T follicular helper cell (primary cell): ENCODE measurements at places on chromosomes 11 and 22.

DNA sequence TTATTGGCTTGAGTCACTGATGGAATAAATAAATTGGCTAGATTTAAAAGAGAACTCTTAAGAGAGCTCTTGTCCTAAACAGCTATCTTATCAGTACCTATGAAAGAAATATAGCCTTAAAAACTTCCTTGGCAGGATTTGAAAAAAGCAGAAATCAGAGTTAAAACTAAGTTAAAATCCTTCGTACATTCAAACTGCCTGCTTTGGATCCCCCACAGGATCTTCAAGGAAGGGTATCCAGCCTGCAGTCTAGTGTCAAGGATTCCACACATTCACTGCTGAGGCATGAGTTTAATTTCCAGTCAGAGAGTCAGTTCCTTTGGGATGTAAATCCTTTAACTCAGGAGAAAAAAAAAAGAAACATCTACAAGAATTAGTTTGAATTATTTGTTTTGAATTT, 242.9 kb upstream of the UBASH3B start:
- DNase-seq, result no peak

- DNase-seq, result no peak
These were observed 9.0 kb upstream of the RDX start for GRCh38 chr11:110305169-110306018.

- DNase-seq, result no peak
These were observed 15.2 kb downstream of the SHISAL1 start for GRCh38 chr22:44297470-44298061.

GRCh38 chr11:85848006-85848405, 7.2 kb upstream of the CCDC83 start:
- no peak for DNase-seq

- DNase-seq, result no peak
These were observed 1.5 kb downstream of the AMPD3 start for GRCh38 chr11:10456519-10456918.

GRCh38 chr11:109236188-109236587, 185.8 kb upstream of the C11orf87 start:
- no peak for DNase-seq

- no peak for DNase-seq
These were observed 95.3 kb upstream of the FGF3 start for GRCh38 chr11:69914286-69915150.

DNA sequence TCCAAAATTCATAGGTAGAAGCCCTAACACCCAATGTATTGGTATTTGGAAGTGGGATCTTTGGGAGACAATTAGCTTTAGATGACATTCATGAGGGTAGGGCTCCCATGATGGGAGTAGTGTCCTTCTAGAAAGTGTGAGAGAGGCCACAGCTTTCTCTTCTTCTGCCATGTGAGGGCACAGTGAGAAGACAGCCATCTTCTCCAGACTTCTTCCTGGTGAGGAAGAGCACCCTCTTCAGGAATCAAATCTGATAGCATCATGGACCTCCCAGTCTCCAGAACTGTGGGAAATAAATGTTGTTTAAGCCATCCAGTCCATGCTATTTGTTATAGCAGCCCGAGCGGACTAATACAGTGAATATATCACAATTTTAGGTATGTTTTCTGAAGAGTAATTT, 96.9 kb downstream of the CNTN5 start:
- no peak for DNase-seq

- no peak for DNase-seq
These were observed 894 bp downstream of the ADA2 start for GRCh38 chr22:17218341-17218740.

GRCh38 chr11:20518323-20518834, 81.0 kb upstream of the SLC6A5 start:
- no peak for DNase-seq

DNA sequence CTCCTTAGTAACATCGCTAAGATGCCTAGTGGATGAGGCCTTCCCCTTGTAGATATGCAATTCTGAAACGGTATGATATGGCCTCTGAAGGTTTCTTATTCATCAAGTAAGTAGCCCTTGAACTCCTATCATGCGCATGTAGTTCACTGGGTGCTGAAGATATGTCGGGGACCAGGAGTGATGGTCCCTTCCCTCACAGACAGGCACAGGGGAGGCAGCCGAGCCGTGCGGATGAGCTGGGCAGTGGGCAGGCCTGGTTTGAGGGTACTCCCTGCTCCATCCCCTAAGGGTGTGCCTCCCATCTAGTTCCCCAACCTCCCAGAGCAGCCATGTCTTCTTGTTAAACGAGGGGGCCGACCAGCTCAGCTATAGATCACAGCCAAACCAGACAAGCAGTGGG, 40.1 kb downstream of the TP53I11 start:
- no peak for DNase-seq

GRCh38 chr11:115766561-115766960, 262.3 kb upstream of the CADM1 start:
- DNase-seq, result no peak

GRCh38 chr11:487571-488021, 19.4 kb downstream of the RNH1 start:
- DNase-seq, result no peak

GRCh38 chr22:38569181-38569971, 607 bp downstream of the DMC1 start:
- no peak for DNase-seq

DNA sequence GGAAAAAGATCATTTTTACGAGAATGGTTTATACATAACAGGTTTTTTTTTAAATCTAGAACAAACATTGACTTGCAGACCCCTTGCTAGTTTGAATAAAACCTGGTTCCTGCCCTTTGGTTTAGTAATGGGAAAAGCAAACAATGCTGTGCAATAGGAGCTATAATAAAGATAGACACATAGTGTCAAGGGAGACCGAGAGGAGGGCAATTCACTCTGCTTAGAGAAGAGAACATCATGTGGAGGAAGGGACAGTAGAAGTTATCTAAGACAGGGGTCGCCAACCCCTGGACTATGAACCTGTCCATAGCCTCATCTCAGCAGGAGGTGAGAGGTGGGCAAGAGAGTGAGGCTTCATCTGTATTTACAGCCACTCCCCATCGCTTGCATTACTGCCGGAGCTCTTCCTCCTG, 7.0 kb upstream of the RDX start:
- no peak for DNase-seq

- no peak for DNase-seq
These were observed 36.4 kb downstream of the ZNF215 start for GRCh38 chr11:6962673-6963072.

- DNase-seq, result no peak
These were observed 4.7 kb downstream of the C11orf87 start for GRCh38 chr11:109426442-109427240.

DNA sequence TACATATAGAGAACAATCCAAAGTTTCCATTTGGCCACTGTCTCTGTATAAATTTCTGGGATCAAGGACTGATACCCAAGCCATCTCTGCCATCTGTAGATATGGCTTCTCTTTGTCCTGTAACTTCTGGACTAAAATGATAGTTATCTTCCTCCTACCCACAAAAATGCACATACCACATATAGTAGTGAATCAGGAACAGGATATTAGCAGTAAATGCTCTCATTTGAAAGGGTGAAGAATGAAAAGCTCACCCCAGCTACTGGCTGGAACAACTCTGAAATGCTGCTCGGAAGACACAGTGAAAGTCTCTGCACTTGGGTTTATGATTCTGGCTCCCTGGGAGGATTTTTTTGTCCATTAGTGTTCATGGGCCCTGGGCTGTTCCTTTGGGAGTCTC, 856.4 kb upstream of the LRRC4C start:
- DNase-seq, result no peak

DNA sequence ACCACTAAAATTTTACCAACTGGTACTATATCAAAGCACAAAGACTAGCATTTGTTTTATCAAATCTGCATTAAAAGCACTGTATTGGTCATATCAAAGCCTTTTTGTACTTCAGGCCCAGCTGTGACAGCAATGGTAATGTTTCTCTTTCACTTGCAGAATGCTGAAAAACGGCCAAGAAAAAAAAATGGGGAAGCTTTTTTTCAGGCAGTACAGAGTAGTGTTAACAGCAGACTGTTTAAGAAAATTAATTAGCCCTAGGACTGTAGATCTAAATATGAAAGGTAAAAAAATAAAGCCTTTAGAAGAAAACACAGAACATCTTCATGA, 33.3 kb downstream of the DENND5A start:
- no peak for DNase-seq

DNA sequence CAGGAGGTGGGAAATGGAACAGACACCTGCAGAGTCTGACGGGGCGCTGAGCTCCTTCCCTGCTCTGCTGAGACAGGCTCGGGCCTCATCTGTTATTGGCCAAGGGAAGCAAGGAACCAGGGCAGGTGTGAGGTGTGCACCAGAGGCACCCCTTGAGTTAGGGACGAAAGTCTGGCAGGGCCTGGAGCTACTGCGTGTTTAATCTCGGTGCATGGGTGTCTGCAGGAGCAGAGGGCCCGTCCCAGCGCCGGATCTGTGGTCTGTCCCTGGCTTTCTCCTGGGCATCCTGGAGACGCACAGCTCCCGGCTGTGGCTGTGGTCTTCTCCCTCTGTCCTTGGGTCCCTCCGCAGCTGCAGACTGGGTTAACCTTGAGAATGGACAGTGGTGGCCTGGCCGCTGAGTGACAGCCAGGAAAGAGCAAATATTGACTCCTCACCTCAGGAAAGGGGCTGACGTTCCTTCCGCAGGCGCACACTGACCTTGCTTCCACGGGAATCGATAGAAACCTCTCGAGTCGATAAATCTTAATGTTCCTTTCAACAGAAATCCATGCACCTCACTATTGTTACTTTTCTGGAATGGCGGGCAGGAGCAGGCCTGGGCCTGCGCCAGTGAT, 975.6 kb downstream of the BRD1 start:
- no peak for DNase-seq

- DNase-seq, result no peak
These were observed 41.8 kb downstream of the GDPD4 start for GRCh38 chr11:77259641-77260040.

GRCh38 chr22:39947220-39948216, 12.7 kb upstream of the TMA7B start:
- no peak for DNase-seq

GRCh38 chr11:17786824-17787525, 52.4 kb downstream of the KCNC1 start:
- no peak for DNase-seq

GRCh38 chr11:65445101-65445603, 22.6 kb downstream of the NEAT1 start:
- DNase-seq, result no peak

GRCh38 chr11:61201476-61201875, 1.8 kb upstream of the PGA3 start:
- no peak for DNase-seq

DNA sequence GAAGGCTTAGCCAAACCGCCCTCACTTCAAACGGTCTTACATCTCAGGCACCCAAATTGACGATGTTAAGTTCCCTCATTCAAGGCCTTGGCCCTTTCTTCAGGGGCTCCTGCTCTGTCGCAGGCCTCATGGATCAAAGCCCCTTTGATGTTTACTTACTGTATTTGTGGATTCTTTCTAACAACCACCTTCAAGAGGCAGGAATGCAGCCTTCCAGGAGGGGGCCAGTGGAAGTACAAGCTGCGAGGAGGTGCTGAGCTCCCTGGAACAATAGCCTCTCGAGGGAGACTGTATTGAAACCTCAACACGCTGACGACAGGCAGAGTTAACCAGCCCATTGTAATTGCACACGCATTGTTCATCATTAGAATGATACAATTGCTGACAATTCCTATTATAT, 209.1 kb downstream of the ST3GAL4 start:
- no peak for DNase-seq

DNA sequence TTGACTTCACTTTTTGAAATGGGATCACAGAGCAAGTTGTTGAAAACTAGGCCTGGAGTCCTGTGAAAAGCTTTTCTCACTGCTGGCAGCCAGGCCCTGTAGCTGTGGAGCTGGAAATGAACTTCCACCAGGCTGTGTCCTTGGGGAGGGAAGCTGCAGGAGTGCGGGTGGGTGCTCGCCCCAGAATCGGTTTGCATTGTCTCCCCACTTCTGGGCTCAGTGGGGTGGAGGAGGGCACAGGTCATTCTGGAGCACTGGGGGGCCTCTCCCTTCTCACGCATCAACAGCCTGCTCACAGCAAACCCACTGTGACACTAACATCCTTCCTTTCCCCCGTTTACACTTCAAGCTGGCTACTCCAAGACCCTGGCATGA, 15.2 kb downstream of the GLB1L2 start:
- no peak for DNase-seq

GRCh38 chr11:101880222-101880621, 34.6 kb upstream of the CEP126 start:
- DNase-seq, result no peak

DNA sequence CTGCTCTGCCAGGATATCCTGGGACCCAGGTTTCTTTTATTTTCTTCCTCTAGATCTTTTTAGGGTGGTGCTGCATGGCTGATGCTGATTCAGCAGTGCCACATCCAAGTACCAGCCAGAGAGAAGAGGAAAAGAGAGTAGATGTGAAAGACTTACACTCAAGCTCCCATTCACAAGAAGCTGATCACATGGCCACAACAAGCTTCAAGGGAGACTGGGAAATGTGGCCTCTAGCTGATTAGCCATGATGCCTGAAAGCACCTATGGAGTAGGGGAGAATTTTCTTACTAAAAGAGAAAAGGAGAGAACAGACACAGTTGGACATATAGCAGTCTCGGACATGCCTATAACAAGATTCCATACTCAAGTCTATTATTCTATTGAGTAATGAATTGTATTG, 34.4 kb upstream of the FJX1 start:
- no peak for DNase-seq

- no peak for DNase-seq
These were observed 31.0 kb downstream of the DDIAS start for GRCh38 chr11:82932564-82932963.

DNA sequence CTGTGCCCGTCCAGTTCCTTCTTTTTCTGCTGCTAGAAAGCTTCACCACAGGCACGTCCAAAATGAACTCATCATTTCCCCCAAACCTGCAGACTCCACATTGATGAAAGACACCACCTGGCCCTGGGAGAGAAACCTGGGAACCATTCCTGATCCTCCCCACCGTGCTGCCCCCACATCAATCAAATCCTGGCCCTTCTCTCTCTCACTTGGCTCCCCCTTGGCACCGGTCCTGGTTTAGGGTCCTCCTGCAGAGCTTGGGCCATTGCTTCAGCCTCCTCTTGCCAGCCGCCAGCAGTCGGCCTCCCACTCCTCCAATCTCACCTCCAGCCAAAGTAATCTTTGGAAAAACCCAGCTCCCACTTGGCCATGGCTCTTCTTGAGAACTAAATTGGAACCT, 38.5 kb downstream of the RIBC2 start:
- DNase-seq, result no peak

DNA sequence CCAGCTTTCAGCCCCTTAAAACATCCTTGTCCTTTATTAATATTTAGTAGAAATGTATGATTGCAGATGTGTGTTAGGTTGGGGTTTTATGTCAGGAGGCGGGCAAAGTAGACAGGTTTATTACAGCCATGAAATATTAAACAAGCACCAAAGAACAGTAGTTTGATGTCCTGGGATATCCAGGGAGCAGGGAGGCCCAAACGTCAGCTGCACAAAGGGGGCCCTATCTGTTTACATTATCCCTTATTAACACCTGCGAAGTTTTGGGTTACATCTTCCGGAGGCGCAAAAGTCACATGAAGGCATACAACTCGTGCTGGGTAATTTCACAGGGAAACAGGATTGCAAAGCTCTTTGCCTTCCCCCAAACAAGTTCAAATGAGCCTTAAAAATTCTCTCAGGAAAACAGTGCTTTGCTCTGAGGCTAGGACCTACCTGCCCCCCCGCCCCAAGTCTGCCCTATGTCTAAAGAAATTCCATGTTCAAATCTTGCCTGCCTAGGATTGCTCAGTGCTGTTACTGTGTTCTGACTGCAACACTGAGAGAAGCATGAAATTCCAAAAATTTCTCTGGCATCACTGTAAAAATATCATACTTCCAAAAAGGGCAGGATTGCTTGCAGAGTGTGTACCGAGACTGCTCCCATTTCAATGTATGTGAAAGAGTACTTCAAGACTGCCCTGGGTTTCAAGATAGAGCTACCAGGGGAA, 8.9 kb downstream of the MN1 start:
- DNase-seq, result no peak
